Thyroid gland (tissue), 4 donors: ENCODE measurements at places on chromosomes 6 and 20.

DNA sequence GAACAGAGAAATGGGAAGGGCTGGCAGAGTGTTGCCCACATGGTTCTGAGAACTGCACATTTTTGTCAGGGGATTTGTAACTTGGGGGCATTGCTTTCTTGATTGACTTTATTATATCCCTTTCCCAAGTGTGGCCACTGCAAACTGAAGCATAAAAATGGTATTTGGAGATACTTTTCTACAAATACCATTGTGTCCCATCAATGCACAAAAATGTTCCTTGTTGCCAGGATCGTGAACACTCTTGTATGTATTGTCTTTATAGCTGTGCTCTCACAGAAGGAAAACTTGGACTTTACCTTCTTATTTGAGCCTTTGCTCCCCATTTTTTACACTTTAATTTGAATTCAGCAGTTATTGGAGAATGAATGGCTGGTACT, 57.1 kb upstream of the C20orf144 start:
- DNase-seq: no peak

DNA sequence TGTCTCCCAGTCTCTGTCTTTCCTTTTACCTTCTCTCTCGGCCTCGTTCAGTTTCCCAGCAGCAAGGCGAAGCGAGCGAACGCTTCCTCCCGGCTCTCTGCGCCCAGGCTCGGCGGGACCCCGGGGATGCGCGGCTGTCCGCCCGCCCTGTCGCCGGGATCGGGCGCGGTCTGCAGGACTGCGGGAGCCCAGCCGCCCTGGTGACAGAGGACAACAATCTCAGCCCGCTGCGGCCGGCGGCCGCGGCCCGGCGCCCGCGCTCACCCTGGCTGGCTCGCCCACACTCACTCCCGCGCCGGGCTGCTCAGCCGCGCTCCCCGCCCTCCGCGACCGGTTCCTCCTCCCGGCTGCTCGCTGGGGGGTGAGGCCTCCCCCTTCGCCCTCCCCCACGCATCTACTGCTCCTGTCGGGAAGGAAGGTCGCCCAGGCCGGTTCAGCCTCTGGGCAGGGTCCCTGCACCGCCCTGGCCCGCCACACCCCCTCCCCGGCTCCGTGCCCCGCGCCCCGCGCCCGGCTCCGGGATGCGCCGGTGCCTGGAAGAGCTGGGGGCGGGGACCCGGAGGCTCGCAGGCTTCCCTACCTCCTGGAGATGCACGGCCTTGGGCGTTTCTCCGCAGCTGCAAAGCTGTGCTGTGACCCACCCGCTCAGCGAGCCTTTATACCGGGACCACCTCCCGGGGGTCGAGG, 410 bp downstream of the SYNE1 start:
- peak; percentile 27 for DNase-seq

GRCh38 chr6:36120539-36120938, 9.8 kb upstream of the MAPK13 start:
- DNase-seq: peak; percentile 40

- peak; percentile 90 for DNase-seq
Observed at GRCh38 chr20:6708010-6708409, 59.5 kb upstream of the BMP2 start.

DNA sequence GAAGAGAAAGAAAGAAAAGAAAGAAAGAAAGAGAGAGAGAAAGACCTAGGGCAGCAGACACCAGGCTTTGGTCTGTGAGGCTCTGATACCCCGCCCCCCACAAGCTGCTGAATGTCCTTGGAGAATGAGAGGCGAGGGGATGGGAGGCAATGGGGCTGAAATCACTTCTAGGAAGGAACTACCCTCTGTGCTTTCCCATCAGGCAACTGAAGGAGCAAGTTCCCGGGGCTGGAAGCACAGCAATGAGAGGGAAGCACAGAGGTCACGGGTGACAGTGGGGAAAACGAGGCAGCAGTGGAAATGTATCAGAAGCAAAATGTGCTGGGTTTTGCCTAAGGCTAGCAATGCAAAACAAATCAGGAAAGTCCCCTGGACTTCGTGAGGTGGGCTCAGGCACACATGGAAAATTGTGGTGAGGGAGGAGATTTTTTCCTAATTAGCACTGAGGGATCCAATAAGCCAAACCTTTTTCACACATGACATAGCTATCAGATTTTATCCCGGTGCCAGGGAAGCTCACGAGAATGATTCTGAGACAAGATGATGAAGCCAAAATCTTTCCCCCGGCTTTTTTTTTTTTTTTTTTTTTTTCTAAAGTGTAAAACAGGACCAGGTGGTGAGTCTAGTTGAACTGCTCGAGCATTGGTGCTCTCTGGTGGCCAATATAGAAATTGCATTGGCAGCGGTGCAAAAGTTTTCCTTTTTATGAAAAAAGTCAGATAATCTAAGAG, 16.8 kb upstream of the ARFGEF2 start:
- peak; percentile 66 for DNase-seq

- no peak for DNase-seq
Observed at GRCh38 chr20:708956-709355, 33.4 kb upstream of the SCRT2 start.

- DNase-seq: no peak
Observed at GRCh38 chr6:33391922-33392594, 435 bp downstream of the KIFC1 start.

DNA sequence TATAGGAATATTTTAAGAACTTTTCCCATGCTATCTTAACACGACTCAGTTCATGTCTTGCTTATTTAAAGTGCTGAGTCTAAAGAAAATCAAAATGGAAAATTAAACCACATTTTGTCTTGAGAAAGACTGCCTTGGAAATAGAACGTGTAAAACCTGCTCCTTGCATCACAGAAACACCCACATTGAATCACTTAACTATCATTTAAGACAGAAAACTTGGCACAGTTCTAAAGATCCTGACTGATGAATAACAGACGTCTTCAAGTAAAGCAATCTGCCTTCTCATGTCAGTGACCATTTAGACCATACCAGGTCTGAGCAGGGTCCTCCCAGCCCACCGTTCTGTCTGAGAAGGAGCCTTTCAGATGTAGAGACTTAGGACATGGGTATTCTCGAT, 7.4 kb downstream of the PERP start:
- DNase-seq: no peak

DNA sequence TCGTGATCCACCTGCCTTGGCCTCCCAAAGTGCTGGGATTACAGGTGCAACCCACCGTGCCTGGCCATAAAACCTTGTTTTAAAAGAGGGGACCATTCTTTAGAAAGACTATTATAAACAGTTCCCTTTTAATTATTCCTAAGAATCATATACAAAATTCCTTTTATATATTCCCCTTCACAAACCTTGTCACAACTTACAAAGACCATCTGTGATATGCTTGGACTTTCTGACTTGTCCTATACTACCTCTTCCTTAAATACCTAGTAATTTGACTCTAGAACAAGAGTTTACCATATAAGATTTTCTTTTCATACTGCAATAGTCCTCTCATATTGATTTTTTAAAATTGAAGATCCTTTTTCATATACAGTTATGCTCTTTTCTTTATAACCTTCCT, 135.8 kb upstream of the PRSS16 start:
- no peak for DNase-seq

GRCh38 chr20:13425381-13426135, 204.5 kb downstream of the ISM1 start:
- peak; percentile 64 for DNase-seq

GRCh38 chr6:112979830-112980229, 632.7 kb downstream of the RFPL4B start:
- DNase-seq: no peak

DNA sequence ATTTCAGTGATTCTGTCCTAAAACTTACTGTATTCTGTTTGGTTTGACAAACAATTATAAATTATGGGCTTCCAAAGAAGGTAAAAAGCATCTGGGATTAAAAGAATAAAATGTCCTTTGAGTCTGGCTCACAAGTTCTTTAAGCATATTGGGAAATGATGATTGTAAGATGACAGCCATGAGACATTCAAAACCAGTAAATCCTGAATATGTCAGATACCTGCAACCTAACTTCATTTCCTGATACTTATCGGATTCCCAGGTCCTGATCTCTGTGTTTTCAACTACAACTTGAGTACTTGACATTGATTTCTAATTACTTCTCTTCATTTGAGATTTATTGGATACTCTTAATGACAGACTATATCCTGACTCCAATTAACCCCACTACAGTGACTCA, 446.6 kb downstream of the GRIK2 start:
- no peak for DNase-seq

DNA sequence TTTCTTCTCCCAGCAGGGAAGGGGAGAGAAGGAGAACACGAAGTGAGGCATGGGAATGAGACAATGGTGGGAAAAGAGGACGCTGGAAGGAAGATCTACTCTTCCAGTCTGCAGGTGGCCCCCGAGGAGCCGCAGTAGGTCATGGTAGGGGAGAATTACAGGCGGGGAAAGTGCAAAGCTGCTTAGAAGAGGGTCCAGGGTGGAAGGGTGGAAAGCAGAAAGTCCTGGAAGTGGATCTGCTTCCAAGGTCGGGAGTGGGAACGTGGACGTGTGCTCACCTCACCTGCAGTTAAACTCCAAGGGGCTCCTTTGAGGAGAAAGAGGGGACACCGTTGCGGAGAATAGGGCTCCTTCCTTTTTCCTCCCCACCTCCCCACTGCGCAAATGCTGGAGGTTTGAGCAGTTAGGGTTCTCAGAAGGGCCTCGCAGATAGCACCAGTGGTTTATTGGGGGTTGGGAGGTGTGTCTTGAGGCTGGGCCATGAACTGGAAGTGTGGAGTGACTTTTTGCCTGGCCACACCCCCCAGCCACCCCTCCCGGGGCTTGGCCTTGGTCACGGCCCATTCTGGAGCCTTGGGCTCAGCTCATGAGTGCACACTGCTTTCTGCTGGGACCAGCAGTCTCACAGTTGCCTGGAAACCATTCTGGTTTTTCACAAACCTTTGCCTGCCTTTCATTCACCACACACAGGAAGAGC, 100.4 kb upstream of the MLN start:
- peak; percentile 6 for DNase-seq

DNA sequence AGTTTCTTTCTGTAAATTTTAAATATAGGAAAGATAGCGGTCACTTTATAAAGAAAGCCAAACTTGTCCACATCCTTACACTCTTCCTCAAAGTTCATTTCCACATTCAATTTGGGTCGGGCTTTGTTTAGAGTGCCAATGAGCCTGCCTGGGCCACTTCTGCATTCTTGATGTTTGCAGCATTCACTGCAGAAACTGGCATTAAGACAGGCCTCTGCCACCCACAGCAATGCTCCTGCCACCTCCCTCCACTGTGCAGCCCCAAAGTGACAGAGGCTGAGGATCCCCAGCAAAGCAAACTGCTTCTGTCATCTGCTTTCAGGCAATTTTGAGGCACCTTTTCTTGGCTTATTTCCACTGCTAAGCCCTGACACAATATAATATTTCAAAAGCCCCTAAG, 61.2 kb downstream of the TNFAIP3 start:
- DNase-seq: peak; percentile 15

DNA sequence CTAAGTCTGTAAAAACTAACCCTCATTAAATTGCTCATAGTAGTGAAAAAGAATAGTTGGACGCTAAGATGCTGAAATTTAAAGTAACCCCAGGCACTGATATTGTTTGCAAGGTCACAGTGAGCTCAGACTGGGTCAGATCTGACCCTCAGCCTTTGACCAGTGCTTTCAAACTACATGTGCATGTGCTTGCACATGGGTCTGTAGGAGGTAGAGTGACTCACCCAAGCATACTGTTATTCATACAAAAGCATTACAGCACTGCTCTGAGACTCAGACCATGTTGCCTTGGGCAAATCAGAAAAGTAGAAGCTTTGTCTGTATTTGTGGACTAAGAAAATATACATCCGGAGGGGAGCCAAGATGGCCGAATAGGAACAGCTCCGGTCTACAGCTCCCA, 326.4 kb upstream of the MARCKS start:
- no peak for DNase-seq

DNA sequence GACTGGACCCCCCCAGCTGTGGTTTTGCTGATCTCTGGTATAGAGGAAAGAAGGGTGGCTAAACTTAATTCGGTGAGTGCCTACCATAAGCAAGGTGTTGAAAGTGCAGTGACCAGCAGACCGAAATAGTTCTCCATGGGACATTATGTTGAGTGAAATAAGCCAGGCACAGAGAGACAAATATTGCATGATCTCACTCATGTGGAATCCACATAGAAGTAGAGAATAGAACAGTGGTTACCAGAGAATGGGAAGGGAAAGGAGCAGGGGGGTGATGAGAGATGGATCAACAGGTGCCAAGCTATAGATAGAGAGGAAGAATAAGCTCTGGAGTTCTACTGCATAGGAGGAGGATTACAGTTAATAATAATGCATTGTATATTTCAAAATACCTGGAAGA, 9.7 kb upstream of the GCNT2 start:
- DNase-seq: no peak

DNA sequence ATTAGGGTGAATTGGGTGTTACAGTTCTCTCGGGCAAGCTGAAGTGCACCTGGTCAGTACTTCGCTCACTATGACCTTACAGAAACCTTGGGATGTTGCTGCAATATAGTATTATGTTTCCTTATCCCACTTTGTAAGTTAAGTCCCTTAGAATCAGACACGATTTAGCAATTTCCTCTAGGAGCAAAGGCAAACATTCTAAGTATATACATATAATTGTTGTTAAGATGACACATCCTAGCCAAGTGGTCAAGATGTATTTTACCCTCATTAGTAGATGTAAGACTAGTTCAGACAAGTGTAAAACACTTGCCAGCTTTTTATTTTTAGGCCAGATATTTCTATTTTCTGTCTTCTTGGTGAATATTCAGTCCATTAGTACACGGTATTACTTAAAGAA, 31.1 kb upstream of the RGS17 start:
- DNase-seq: no peak

GRCh38 chr6:93858213-93858612, 438.9 kb upstream of the EPHA7 start:
- DNase-seq: no peak

DNA sequence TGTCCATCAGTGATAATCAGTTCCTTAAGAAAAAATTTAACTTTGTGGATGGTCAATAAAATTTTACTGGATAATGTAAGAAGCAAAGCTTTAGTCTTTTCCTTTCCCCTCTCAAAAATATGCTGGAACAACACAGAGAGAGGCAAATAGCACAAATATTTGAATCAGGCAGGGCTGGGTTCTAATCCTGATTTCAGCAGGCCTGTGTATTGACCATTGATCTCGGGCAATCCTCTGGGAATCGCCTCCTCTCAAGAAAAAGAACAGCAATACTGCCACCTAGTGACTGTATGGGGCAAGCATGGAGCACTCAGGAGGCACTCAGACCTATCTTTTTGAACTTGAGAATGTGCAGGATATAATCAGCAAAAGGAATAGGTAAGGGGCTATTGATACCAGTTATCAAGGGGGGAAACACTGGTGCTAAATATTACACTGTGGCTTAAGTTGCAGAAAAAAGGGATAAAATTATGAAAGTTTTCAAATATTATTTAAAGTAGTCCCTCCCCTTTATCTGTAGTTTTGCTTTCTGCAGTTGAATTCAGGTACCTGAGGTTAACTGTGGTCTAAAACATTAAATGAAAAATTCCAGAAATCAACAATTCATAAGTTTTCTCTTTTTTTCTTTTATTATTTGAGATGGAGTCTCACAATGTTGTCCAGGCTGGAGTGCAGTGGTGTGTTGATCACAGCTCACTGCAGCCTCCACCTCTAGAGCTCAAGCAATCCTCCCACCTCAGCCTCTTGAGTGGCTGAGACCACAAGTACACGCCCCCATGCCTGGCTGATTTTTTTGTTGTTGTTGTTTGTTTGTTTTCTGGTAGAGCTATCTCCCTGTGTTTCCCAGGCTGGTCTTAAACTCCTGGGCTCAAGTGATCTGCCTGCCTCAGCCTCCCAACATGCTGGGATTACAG, 91.8 kb upstream of the NHSL1 start:
- peak; percentile 60 for DNase-seq

GRCh38 chr6:128346569-128346968, 173.8 kb downstream of the PTPRK start:
- DNase-seq: no peak

GRCh38 chr6:35300848-35301247, 3.2 kb downstream of the DEF6 start:
- DNase-seq: no peak
